ENCODE measurements at places on chromosomes 4 and X. TPM values are rescaled to one million over a fixed set of nuclear protein-coding genes. Genes with fewer than 3 reads are reported as not detected.

RAB39B gene
- total RNA-seq, result 0.24 TPM

DNA sequence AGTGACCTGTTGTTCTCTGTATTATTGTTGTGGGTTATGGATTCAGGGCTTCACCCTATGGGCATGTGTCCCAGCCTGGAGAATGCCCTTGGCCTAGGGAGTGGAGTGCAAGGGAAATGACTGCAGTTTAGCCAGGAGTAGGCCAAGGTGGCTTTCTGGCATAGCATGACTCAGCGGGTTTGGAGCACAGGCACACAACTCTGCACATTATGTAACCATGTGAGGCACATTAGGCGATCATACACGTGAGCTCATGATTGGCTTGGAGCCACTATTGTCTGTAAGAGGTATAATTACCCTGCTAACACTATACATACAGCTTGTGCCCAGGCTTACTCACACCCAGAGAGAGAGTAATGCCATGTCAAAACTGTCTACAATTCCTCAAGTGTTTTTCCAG is 35.1 kb upstream of the TACR3 start:
- H3K4me3 ChIP-seq, result no peak overlapping the region
- DNase-seq, result no peak
- no peaks in the 10 kb centered on the region for H3K4me1 ChIP-seq
- H3K36me3 ChIP-seq, result no peaks in the 10 kb centered on the region
- no peaks in the 10 kb centered on the region for H3K27me3 ChIP-seq

DNA sequence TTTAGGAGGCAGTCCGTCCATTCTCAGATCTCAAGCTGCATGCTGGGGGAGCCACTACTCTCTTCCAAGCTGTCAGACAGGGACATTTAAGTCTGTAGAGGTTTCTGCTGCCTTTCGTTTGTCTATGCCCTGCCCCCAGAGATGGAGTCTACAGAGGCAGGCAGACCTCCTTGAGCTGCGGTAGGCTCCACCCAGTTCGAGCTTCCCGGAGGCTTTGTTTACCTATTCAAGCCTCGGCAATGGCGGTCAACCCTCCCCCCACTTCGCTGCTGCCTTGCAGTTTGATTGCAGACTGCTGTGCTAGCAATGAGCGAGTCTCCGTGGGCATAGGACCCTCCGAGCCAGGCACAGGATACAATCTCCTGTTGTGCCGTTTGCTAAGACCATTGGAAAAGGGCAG is 10.7 kb upstream of the ADH5 start:
- H3K27ac ChIP-seq, result no peak overlapping the region
- no peak overlapping the region for H3K4me3 ChIP-seq
- no peaks in the 10 kb centered on the region for H3K27me3 ChIP-seq
- H3K36me3 ChIP-seq, result no peaks in the 10 kb centered on the region
- DNase-seq, result no peak
- H3K4me1 ChIP-seq, result no peaks in the 10 kb centered on the region

TEX13D gene
- not detected for total RNA-seq

DNA sequence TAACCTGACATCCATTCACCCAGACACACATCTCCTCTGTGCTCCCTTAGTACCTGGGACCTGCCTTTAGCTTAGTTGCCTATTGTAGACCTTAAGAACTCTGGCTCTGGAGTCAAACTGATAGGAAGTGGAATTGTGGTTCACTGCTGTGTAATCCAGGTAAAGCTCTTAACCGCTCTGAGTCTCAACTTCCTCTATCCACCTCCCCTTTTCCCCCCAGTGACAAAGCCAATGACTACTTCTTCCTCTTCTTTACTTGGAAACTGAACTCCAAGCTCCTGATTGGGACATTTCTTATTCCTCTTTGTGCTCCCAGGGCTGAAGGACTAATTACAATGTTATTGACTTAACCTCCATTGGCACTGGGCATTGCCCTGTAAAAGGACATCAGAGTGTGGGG is 94.1 kb downstream of the DRD5 start:
- H3K4me1 ChIP-seq, result no peaks in the 10 kb centered on the region
- no peak overlapping the region for H3K4me3 ChIP-seq
- no peaks in the 10 kb centered on the region for H3K36me3 ChIP-seq
- no peak for DNase-seq

DNA sequence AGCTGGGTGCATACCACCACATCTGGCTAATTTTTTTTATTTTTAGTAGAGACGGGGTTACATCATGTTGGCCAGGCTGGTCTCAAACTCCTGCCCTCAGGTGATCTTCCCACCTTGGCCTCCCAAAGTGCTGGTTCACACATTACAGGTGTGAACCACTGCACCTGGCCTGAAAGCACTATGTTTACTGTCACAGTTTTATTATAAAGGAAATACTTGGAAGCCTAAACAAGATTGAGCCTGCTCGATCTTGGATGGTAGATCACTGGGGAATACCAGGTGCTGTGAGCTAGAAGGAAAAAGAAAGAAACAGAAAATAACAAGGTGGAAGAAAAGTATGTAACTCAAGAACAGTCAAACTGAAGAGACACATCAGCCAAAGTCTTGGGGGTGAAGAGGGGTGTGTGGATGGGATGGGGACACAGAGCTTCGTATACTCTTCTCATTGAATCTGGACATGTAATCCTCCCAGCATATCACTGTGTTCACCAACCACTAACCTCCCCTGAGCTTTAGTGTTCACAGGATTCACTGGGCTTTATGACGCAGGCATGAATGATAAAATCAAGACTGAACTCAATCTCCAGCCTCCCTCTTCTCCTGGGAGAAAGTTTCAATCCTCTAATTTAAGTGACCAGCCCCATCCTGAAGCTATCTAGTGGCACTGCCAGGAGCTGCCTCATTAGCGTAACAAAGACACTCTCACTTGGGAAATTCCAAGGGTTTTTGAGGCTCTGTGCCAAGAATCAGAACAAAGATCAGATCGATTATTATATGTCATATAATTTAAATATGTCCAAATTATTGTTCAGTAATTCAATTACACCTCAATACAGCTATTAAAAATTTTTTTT is 40.9 kb downstream of the PDS5A start:
- no peak overlapping the region for H3K27ac ChIP-seq
- H3K27me3 ChIP-seq, result no peaks in the 10 kb centered on the region
- no peaks in the 10 kb centered on the region for H3K4me1 ChIP-seq
- DNase-seq, result no peak

GRCh38 chr4:4821577-4821976 is 37.9 kb upstream of the MSX1 start:
- no peak for DNase-seq
- H3K4me3 ChIP-seq, result no peak overlapping the region
- H3K27me3 ChIP-seq, result no peaks in the 10 kb centered on the region
- H3K27ac ChIP-seq, result no peak overlapping the region

DNA sequence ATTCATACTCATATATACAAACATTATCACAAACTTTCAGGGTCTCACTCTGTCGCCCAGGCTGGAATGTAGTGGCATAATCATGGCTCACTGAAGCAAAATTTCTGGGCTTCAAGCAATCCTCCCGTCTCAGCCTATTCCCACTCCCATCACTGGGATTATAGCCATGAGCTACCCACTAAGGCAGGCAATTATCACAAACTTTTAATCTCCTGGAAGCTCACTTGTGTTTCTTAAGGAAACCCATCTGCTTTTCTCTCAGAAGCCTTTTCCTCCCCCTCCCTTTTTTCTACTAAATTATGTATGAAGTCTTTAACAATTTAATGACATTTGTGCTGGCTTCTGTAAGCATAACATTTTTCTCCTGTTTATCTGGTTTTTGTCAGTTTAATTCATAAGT is 170.5 kb downstream of the AREG start:
- no peaks in the 10 kb centered on the region for H3K27me3 ChIP-seq
- no peaks in the 10 kb centered on the region for H3K4me1 ChIP-seq
- no peak for DNase-seq
- H3K36me3 ChIP-seq, result no peaks in the 10 kb centered on the region
- H3K27ac ChIP-seq, result no peak overlapping the region

GRCh38 chrX:97842468-97843199 is 958.9 kb downstream of the RPA4 start:
- no peak overlapping the region for H3K4me3 ChIP-seq
- H3K36me3 ChIP-seq, result no peaks in the 10 kb centered on the region
- H3K4me1 ChIP-seq, result no peaks in the 10 kb centered on the region
- no peaks in the 10 kb centered on the region for H3K27me3 ChIP-seq

DNA sequence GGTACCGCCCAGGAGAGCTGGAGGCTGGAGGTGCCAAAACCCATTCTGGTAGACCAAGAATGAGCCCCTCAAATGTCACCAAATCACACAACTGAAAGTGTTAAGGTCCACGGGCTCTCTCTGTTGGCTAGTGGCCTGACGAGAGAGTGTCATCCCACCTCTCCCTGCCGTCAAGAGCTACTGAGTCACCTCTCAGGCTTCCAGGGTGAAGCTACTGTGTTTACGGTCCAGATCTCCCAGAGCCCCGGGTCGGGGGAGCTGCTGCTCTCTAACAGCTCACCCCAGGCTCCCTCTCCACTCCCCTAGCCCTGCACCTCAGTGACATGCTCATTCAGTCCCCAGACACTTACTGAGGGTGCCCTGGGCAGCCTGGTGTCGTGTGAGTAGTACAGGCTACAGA is 59.2 kb downstream of the ADGRG2 start:
- H3K4me1 ChIP-seq, result no peaks in the 10 kb centered on the region
- no peak for DNase-seq
- no peaks in the 10 kb centered on the region for H3K27me3 ChIP-seq
- H3K27ac ChIP-seq, result no peak overlapping the region
- H3K4me3 ChIP-seq, result no peak overlapping the region

- H3K4me3 ChIP-seq, result no peak overlapping the region
- no peak for DNase-seq
- H3K36me3 ChIP-seq, result no peaks in the 10 kb centered on the region
- H3K4me1 ChIP-seq, result peaks cover 7% of the 10 kb centered on the region
- no peaks in the 10 kb centered on the region for H3K27me3 ChIP-seq
Measured at GRCh38 chr4:168584321-168584771, 87.5 kb downstream of the PALLD start.

DNA sequence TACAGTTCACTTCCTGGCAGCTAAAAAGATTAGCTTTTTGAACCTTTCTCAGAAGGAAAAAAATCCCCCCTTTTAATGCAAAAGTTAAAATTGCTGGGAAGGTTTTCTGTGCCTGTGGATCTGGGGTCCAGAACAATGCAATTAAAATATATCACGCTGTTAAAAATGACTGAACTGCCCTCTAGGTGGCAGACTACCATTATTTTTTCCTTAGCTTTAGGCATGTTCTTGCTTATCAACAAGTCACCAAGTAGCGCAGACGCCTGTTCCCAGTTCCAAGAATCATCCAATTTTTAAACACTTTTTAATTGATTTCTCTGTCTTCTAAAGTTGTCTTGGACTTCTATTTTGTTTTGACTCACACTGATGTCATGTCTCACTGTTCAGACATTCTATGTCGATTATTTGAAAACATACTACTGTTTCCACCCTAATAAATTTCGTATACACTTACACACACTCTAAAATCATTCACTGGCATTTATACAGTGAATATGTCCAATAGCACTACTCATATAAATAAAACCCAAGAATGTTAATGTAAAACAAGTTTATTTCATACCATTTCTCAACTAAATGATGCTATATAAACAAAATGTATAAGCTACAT is 661.6 kb downstream of the RAPGEF2 start:
- no peaks in the 10 kb centered on the region for H3K27me3 ChIP-seq
- H3K4me1 ChIP-seq, result no peaks in the 10 kb centered on the region
- no peaks in the 10 kb centered on the region for H3K36me3 ChIP-seq
- H3K27ac ChIP-seq, result no peak overlapping the region

SH3D19 gene
- 172 TPM for total RNA-seq

GAGE1 gene
- total RNA-seq, result not detected

- peaks cover 5% of the 10 kb centered on the region for H3K4me1 ChIP-seq
- peak overlapping the region; percentile 72 for H3K4me3 ChIP-seq
- H3K27me3 ChIP-seq, result no peaks in the 10 kb centered on the region
Measured at GRCh38 chr4:145099653-145100052, 1.5 kb downstream of the ABCE1 start.

DNA sequence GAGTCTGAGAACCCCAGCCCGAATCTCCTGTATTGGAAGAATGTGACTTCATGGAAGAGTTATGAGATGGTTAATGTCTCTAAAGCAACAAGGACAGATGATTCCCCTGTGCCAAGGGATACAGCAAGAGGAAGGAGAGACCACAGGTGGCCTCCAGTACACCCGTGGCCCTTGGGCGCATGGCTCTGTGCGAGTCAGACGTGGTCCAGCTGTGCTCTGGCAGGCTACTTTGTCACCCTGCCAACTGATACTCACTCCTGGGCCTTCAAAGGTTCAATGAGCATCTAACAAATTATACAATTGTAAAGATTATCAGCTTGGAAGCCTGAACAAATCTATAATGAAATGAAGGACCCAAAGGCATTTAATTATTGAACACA is 71.7 kb downstream of the NYX start:
- H3K27me3 ChIP-seq, result no peaks in the 10 kb centered on the region
- no peaks in the 10 kb centered on the region for H3K4me1 ChIP-seq
- no peak overlapping the region for H3K4me3 ChIP-seq
- no peak overlapping the region for H3K27ac ChIP-seq
- H3K36me3 ChIP-seq, result no peaks in the 10 kb centered on the region

DNA sequence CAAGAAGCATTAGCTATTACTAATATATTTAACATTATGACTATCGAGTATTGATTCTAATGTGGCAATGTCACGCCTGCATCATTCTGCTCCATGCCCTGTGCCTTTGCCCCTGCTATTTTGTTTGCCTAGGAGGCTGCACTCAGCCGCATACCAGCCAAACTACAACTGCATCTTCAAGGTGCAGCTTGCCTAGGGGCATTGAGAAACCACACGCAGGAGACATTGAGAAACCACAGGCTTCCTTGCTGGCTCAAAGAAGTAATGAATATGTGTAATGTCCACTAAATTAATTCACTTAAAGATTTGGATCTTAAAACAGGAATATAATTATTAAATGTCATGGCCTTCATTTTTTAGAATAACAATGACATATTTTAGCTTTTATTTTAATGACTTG is 683.6 kb upstream of the TENM3 start:
- no peaks in the 10 kb centered on the region for H3K27me3 ChIP-seq
- no peak overlapping the region for H3K4me3 ChIP-seq
- no peak overlapping the region for H3K27ac ChIP-seq
- no peak for DNase-seq
- no peaks in the 10 kb centered on the region for H3K36me3 ChIP-seq

DNA sequence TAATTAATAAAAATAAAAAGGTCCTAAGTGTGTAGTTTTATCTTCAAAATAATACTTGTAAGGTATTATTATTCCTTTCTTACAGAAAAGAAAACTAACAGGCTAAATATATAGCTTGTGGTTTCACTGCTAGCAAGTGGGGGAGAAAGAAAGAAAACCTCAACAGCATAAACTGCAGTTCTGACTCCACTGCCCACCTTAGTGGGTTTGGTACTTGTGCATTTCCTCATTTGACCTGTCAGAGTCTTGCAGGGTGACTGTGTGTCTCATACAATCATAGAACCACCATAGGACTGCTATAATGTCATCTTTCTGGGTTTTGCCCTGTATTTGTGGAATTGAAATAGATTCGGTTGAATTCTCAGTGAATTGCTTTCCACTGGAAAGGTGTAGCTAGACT is 94.7 kb upstream of the PUDP start:
- H3K4me1 ChIP-seq, result no peaks in the 10 kb centered on the region
- H3K27ac ChIP-seq, result no peak overlapping the region
- no peaks in the 10 kb centered on the region for H3K27me3 ChIP-seq
- H3K36me3 ChIP-seq, result no peaks in the 10 kb centered on the region

ATP2B3 gene
- total RNA-seq, result not detected
